ENCODE measurements at places on chromosomes 4 and X.

DNA sequence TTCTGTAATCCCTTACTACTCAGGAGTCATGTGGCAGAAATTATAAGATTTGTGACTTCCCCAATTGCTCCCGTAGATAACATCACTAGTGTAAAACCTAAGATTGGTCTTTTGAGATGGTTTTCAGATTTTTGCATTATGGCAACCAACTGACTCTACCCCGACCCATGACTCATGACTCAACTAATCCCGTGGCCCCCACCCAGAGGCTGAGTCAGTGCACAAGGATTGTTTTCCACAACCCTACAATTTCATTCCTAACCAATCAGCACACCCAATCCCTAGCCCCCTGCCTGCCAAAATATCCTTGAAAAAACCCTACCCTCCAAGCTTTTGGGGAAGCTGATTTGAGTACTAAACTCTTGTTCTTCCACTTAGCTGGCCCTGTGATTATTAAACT, 109.4 kb upstream of the FAM9C start:
- DNase-seq: no peak

- DNase-seq: peak; percentile 58
Observed at GRCh38 chr4:117610706-117611308, 423.5 kb upstream of the NDST3 start.

DNA sequence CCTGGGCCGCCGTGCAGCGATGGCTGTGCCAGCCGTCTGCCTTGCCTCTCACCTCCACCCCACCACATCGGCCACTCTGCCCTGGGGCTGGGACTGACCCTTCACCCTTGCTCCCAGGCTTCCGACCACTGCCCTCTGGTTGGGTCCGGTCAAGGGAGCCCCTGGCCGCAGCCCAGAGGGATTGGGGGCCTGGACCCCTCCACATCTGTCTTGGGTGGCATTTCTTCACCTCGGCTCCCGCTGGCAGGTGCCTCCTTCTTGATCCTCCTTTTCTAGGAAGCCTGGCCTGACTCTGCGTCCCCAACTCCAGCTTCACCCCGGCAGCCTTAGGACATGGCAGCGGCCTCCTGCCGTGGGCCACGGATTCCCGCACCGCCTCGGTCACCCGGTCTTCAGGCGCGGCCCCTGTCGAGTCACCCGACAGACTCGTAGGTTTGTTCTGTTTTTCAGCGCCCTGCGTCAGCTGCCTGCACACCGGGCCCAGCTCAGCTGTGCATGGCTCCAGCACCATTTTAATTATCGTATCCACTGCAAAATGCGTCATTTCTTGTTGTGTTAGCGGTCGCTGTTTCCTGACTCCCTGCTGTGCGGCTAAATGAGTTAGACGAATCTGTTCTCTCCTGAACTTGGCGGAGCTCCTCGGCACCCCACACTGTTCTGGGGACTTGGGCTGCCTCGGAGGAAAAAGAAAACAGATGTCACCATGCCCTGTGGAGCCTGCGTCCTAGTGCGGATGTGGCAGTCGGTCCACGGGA, 124.0 kb downstream of the FAM53A start:
- DNase-seq: no peak

GRCh38 chr4:176988226-176988625, 195.5 kb upstream of the VEGFC start:
- peak; percentile 13 for DNase-seq

GRCh38 chr4:89929425-89930159, 34.9 kb downstream of the MMRN1 start:
- DNase-seq: peak; percentile 3

DNA sequence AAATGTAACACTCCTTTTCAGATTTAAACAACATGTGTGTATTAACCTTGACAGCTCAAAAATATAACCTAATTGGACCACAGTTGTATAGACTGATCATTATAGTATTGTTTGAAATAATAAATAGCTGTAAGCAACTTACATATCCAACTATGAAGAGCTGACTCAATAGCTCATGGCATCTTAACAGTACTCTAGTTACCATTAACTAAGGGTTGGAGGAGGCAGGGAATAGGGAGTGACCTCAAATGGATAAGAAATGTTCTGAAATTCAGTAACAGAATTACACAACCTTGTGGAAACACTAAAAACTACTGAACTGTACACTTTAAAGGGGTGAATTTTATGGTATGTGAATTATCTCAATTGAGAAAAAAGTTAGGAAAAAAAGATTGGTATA, 136.5 kb upstream of the CPEB2 start:
- DNase-seq: no peak

DNA sequence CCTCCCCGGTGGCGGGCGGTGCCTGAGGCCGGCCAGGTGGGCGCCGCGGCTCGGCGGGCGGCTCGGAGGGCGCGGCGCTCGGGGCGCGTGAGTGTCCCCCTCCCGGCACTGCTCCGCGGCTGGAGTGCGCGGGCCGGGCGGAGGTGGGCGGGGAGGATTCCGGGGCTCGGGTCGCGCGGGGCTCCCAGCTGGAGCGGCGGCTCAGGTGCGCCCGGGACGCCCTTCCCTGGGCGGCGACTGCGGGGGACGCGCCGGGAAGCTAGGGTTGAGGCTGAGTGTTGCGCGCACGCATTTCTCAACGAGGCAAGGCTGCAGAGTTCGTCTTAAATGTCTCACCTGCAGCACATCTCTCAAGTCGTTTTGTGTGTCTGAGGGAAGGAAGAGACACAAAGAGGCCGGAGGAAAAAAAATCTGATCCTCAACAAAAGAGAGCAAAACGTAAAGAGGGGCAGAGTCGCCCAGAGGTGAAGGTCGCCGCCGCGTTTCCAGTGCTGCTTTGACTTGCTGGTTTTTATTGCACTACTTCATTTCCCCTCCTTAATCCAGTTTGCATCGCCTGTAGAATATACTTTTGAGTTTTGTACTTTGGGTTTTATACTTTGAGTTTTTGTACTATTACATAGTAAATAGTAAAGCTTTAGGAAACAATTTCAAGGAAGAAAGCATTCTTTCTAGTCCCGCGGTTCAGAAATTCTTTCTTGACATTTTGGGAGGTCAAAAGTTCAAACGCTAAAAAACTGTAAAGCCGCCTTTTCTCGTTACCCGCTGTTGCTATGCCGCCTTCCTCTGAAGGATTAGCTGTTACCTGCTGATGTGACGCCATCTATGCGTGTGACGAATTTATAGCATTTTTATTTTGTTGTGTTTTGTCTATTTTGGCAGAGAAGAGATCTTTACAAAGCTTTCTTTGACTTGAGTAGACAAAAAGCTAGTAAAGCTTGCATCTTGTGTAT, 106.5 kb upstream of the STOX2 start:
- DNase-seq: peak; percentile 47

GRCh38 chrX:16188687-16189086, 21.4 kb downstream of the MAGEB17 start:
- DNase-seq: no peak

- DNase-seq: peak; percentile 76
Observed at GRCh38 chr4:147737623-147738022, 5.7 kb downstream of the ARHGAP10 start.

GRCh38 chrX:103533511-103534216, 14.4 kb upstream of the RAB40A start:
- DNase-seq: peak; percentile 61

DNA sequence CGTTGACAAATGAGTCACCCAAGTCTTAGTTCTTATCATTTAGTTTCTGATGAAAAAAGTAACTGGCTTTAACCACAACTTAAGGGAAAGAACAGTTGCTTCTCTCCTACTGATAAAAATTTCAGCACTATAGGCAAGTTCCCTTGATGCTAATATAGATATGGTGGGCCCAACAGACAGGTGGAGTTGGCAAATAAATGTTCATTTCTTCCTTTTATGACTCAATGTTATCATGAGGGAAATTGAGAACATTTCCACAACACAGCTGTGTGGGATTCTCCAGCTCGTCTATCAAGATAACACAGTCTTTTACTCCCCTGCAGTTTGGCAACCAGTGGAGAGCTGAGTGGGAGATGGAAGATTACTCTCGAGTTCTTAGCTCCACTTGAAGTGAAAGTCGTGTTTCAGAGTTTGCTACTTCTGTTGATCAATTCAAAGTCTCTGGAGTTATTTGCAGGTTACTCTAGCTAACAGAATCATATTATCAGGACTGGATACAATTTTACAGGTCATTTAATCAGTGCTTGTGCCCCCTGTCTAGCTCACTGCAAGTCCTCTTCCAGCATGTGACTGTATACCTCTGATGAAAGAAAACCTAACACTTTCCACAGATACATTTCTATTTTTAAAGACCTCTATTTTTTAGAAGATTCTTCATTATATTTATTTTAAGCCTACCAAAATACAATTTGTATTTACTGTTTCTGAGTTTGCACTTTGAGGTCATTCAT, 270.6 kb upstream of the GK2 start:
- peak; percentile 11 for DNase-seq

DNA sequence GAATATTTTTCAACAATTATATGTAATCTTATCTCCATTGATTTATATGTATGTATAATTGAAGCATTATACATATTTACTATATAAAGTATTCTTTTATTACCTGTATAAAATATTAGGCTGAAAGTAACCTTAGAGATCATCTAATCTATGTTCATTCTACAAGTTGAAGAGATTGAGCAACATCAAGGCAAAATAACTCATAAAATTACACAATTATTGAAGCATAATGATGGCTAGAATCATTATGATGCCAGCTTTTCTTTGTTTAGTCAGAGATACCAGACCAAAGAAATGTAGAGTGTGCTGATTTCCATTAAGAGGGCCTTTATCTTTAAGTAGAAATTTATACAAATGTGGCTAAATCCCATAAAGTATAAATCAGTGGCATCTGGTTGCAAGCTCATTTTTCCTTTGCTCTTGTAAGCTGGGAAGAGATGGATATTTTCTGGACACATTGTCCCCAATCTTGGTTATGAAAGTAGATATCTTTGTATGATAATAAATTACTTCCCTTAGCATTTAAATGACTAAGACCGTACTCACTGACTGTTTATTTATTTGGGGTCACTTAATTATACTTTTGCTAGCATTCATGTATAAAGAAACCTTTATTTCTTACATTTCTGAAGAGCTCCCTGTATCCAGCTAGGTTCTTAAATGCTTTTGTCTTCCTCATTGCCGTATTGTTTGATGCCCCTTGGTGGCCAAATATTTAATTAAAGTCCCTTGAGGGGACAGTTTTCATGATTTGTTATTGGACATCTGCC, 339.8 kb downstream of the PCDH7 start:
- DNase-seq: no peak

- DNase-seq: no peak
Observed at GRCh38 chr4:139501527-139501926, 47.6 kb downstream of the RAB33B start.

DNA sequence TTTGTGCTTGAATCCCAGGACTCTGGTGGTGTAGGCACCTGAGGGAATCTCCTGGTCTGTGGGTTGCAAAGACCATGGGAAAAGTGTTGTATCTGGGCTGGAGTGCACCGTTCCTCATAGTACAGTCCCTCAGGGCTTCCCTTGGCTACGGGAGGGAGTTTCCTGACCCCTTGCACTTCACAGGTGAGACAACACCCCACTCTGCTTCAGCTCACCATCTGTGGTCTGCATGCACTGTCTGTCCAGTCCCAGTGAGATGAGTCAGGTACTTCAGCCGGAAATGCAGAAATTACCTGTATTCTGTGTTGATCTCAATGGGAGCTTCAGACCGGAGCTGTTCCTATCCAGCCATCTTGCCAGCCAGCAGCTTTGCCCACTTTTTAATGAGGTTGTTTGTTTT, 353.0 kb upstream of the IRS4 start:
- no peak for DNase-seq

DNA sequence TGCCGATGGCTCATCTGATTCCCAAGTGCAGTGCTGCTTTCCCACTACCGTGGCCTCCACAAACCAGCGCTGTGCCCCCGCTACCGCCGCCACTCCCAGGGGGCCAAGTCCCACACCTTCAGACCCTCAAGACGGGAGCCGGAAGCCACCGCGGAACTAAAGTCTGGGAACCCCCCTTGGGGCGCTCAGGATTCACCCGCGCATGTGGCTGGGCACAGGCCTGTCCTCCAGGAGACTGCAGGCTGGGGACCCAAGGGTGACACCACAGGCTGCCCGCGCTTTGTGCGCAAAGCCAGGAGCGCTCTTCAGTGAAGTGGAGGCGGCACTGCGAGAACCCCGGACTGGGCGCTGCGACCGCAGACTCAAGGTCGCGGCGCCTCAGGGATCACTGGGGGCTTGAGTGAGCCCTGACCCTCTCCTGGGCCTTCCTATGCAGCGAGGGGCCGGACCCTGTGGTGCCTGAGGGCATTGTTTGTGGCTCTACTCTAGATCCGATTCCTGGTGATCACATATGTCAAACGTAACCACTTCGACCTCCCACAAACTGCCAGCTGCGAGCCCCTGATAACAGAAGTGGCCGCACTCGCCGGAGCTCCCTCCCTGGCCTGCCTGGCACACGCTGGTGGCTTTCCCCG, 20.4 kb upstream of the TBC1D14 start:
- no peak for DNase-seq

- DNase-seq: no peak
Observed at GRCh38 chr4:183639291-183639690, 19.7 kb downstream of the RWDD4 start.

GRCh38 chr4:153603835-153604234, 80.2 kb upstream of the TLR2 start:
- DNase-seq: no peak

Data from mesendoderm (in vitro differentiated cells).